ENCODE measurements at places on chromosomes 2 and 18. TPM values are rescaled to one million over a fixed set of nuclear protein-coding genes. Genes with fewer than 3 reads are reported as not detected.

GRCh38 chr18:36893227-36893626 lies 64.3 kb downstream of the KIAA1328 start:
- no peak for DNase-seq

DNA sequence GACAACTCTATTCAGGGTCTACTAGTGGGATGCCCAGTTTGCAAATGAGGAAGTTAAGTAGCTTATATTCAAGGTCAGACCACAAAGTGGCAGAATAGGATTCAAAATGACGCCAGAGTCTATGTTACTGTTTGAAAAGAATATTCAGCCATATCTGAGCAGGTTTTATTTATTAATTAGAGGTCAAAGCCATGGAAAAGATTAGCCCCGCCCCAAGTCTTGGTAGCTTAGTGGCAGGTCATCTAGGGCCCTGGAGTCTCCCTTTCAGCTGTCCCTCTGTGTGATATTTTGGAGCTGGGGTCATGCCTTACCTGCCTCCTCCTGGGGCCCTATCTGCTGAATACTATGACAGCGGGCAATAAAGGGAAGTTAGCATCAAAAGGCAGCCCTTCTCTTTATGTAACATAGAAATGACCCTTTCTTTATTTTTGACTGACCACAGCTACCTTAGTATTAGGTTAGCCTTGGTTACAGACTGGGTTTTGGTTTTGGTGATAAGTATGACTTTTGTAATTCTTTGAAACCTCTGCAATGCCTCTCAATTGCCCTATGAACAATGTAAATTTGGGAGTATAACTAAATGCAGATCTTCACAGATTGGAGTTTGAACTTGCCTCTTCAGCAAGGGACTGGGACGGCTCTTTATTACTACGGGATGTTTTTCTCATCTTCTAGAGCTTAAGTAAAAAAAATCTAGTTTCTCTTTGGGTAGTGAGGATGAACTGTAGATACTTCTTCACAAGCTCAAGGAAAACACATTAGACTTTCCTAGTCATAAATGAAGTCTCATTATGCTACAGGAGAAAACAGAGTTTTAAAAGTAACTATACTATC lies 153.0 kb upstream of the ITGA4 start:
- no peak for DNase-seq

DNA sequence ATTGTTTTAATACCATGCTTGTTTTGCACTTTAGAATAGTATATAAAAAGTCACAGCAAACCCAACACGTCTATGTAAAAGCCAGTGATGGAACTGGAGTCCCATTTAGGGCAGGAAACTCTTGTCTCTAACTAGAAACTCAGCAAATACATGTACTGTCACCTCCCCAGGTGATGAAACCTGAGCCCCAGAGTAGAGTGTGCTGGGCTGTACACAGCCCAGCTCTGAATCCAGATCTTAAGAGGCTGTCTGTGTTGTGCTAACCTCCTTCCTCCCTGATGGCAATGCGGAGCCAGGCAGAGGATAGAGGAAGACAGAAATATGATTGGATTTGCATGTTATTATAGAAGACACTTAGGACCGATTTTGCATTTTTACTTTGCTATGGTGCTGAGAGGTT lies 317.5 kb upstream of the TRIB2 start:
- DNase-seq, result no peak

- no peak for DNase-seq
Observed at GRCh38 chr2:118264232-118264990, 176.1 kb downstream of the INSIG2 start.

DNA sequence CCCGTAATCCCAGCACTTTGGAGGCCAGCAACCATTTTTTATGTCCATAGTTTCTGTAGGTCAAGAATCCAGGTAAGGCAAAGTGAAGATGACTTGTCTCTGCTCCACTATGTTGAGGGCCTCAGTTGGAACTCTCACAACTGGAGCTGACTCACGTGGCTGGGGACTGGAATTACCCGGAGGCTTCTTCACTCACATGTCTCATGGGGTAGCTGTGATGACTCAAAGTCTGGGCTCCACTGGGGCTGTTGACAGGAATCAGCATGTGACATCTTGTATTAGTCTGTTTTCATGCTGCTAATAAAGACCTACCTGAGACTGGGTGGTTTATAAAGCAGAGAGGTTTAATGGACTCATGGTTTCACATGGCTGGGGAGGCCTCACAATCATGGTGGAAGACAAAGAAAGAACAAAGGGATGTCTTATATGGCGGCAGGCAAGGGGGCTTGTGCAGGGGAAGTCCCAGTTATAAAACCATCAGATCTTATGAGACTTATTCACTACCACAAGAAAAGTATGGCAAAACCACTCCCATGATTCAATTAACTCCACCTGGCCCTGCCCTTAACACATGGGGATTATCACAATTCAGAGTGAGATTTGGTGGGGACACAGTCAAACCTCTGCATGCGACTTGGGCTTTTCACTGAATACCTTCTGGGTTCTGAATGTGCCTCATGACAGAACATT lies 7.8 kb upstream of the PPP1R1C start:
- no peak for DNase-seq

DNA sequence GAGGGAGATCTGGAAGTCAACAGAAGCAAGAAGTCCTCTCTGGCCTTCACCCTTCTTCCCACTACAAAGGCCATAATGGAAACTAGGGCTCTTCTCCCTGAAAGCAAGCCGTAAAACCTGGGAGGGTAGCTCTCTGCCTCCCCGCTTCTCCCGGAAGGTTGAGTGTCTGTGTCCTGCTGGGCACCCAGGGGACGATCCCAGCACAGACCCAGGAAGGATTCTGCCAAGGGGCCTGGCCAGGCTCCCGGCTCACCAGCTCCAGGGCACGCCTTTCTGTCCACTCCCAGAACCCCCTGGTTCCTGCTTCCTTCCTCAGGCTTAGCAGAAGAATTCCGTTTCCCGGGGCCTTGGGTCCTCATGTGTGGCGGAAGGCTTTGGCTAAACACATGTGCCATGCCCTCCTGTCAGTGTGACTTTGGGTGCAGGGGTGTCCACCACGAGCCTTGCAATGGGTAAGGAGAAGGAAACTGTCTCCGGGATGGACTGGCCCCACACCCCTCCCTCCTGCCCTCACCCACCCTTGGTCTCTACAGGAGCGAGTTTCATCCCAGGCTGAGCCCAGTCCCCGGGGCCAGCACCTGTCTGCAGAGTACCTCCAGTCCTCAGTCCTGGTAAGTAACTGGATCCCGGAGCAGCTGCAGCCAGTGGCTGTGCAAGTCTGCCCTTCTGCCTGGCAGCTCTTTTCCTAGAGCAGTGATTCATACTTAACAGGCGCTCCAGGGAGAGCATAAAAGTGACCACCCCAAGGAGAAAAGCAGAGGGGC lies 135.8 kb downstream of the TPO start:
- DNase-seq, result no peak

Gene RBKS
- 0.74 TPM for total RNA-seq

Gene STON1
- total RNA-seq, result 12.0 TPM

Gene CCDC178
- total RNA-seq, result 0.80 TPM

Gene MAL
- not detected for total RNA-seq

Gene ST8SIA5
- total RNA-seq, result 0.62 TPM

Gene FOXD4L1
- total RNA-seq, result 0.18 TPM
